ENCODE measurements at places on chromosomes 5 and 9. TPM values are rescaled to one million over a fixed set of nuclear protein-coding genes. Genes with fewer than 3 reads are reported as not detected.
A peak's percentile ranks its signal among the peaks of the same experiment; 100 is the strongest.

Gene SLC6A18
- total RNA-seq: not detected

GRCh38 chr9:69249337-69249736 is 75.3 kb downstream of the TJP2 start:
- no peak overlapping the region for H3K4me3 ChIP-seq
- no peak for DNase-seq
- H3K36me3 ChIP-seq: peaks cover 57% of the 10 kb centered on the region
- no peaks in the 10 kb centered on the region for H3K4me1 ChIP-seq

- H3K36me3 ChIP-seq: no peaks in the 10 kb centered on the region
- no peak overlapping the region for H3K27ac ChIP-seq
- H3K27me3 ChIP-seq: no peaks in the 10 kb centered on the region
- no peak for DNase-seq
- H3K4me3 ChIP-seq: no peak overlapping the region
- H3K4me1 ChIP-seq: no peaks in the 10 kb centered on the region
These were observed 85.2 kb downstream of the ARSB start for GRCh38 chr5:78899922-78900362.

GRCh38 chr9:114016629-114017423 is 61.3 kb downstream of the AMBP start:
- H3K27me3 ChIP-seq: no peaks in the 10 kb centered on the region
- peak; percentile 39 for DNase-seq
- peaks cover 20% of the 10 kb centered on the region for H3K36me3 ChIP-seq
- H3K27ac ChIP-seq: no peak overlapping the region
- no peak overlapping the region for H3K4me3 ChIP-seq

DNA sequence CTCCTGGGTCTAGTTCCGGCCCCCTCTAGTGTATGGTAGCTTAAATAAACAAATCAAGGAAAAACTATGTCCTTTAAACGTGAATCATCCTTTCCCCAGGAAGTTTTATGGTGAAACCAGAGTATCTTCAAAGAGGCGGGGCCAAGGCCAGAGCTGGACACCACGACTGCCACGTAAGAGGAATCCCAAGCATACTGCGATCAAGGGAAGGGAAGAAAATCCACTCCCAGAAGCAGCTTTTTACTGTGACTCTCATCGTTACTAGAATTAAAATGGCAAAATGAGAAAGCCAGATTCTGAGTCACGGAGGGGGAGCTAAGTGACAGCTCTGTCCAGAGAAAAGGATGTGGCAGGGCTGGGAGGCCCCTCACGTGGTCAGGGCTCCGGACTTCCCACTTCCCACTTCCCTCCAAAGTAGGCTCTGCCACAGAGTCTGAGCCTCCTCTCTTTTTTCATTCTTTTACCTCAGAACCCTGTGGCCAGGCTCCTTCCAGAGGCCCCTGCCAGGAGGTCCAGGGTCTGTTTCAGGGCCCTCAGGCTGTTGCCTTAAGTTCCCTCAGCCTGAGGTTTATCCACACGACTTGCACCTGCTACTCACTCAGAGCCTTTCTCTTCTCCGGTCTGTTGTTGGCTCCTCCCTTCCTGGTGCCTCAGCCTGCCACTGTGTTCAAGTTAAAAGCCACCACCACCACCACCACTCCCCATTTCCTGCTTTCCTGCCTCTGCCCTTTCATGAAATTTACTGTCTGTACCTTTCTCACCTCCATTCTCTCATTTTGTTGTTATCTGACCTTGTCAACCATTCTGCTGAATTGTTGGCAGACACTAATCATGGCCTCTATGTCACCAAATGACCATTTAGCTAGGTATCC is 1.4 kb upstream of the GLRX start:
- no peaks in the 10 kb centered on the region for H3K27me3 ChIP-seq
- H3K4me1 ChIP-seq: peaks cover 3% of the 10 kb centered on the region
- H3K36me3 ChIP-seq: no peaks in the 10 kb centered on the region
- DNase-seq: peak; percentile 81

Gene GRIN3A
- total RNA-seq: not detected

GRCh38 chr5:124927735-124928134 is 181.3 kb upstream of the ZNF608 start:
- H3K27ac ChIP-seq: no peak overlapping the region
- H3K4me1 ChIP-seq: no peaks in the 10 kb centered on the region
- DNase-seq: no peak
- H3K27me3 ChIP-seq: no peaks in the 10 kb centered on the region

DNA sequence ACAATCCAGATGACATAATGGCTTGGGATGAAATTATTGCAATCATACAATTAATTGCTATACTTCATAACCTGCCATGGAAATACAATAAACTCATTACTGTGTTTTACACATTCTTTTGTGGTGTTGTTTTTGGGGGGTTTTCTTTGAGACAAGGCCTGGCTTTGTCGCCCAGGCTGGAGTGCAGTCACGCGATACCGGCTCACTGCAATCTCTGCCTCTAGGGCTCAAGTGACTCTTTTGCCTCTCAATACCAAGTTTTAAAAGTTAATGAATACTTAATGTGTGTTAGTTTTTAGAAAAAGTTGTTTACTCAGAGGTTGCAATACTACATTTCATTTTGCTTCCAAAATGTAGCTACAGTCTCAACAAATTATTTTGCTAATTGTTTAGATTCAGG is 598.4 kb downstream of the CHSY3 start:
- no peak overlapping the region for H3K27ac ChIP-seq
- no peaks in the 10 kb centered on the region for H3K27me3 ChIP-seq
- H3K36me3 ChIP-seq: no peaks in the 10 kb centered on the region

DNA sequence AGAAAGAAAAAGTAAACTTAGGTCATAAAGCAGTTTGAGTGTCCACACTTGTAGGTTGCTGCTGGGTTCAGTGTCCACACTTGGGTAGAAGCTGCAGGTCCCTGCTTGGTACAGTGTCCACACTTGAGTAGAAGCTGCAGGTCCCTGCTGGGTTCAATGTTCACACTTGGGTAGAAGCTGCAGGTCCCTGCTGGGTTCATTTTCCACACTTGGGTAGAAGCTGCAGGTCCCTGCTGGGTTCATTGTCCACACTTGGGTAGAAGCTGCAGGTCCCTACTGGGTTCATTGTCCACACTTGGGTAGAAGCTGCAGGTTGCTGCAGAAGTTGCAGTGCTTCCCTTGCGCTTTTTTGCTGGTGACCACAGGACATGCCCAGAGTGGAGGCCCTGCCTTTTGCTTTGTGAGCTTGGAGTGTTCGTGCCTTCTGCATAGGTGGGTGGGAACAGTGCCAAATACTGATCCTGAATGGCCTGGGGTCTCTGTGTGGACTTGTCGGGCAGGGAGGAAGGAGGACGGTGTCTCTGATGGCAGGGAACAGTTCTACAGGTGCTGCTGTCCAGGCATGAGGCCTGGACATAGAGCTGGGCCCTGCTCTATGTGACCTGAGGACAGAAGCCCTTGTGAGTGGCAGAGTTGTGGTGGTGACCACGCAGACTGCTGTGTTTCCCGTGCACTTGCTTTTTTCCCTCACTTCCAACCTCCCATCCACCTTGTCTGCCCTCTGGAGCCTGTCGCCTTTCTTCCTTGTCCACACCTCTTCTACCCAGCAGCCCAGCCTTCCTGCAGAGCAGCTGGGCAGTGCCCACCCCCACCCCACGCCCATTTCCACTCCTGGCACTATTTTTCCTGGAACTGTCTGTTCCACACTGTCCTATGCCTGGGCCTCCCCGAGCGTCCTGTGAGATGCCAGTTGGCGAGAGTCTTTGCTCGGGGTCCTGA is 120.8 kb downstream of the EHMT1 start:
- DNase-seq: no peak
- H3K36me3 ChIP-seq: peaks cover 24% of the 10 kb centered on the region
- no peak overlapping the region for H3K4me3 ChIP-seq
- H3K4me1 ChIP-seq: no peaks in the 10 kb centered on the region
- H3K27me3 ChIP-seq: no peaks in the 10 kb centered on the region

GRCh38 chr5:95261437-95262175 is 23.3 kb downstream of the MCTP1 start:
- H3K27me3 ChIP-seq: no peaks in the 10 kb centered on the region
- no peak overlapping the region for H3K27ac ChIP-seq
- no peak for DNase-seq
- no peak overlapping the region for H3K4me3 ChIP-seq
- H3K4me1 ChIP-seq: no peaks in the 10 kb centered on the region

Gene LCN15
- total RNA-seq: not detected

- no peaks in the 10 kb centered on the region for H3K4me1 ChIP-seq
- H3K36me3 ChIP-seq: peaks cover 4% of the 10 kb centered on the region
- H3K27ac ChIP-seq: no peak overlapping the region
- no peak for DNase-seq
These were observed 173.7 kb downstream of the DAB2IP start for GRCh38 chr9:121825031-121825691.

GRCh38 chr5:36576721-36577120 is 29.7 kb upstream of the SLC1A3 start:
- no peaks in the 10 kb centered on the region for H3K36me3 ChIP-seq
- H3K27ac ChIP-seq: no peak overlapping the region
- no peak for DNase-seq
- no peak overlapping the region for H3K4me3 ChIP-seq

DNA sequence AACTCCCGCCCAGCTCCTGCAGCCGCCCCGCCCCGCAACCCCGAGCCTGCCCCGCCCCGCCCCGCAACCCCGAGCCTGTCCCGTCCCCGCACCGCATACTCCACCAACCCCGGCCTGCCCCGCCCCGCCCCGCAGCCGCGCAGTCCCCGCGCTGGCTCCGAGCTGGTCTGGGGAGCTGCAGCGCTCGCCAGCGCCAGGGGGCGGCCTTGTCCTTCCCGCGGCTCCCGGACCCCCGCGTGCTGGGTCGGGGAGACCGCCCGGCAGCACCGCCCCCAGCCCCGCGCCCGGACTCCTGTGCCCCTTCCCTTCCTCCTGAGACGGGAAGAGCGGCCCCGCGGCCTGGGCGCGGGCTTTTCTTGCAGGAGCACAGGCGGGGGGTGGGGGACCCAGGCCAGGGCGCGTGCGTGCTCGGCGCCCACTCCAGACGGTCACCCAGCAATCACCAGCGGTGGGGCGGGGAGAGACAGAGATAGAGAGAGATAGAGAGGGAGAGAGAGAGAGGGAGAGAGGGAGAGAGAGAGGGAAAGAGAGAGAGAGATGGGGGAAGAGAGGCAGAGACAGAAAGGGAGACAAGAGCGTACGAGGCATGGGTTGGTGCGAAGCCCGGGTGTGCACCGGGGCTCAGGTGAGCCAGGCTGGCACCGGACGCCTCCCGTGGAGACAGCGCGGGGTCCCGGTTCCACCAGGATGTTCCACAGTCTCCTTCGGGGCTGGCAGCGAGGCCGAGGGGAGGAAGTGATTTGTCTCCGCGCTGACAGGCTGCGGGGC is 14.7 kb upstream of the TMEM250 start:
- peaks cover 4% of the 10 kb centered on the region for H3K4me1 ChIP-seq
- H3K4me3 ChIP-seq: peak overlapping the region; percentile 50
- no peaks in the 10 kb centered on the region for H3K36me3 ChIP-seq
- H3K27me3 ChIP-seq: peaks cover 18% of the 10 kb centered on the region

Measured in ascending aorta (tissue), 2 donors.